ENCODE measurements at places on chromosomes 11 and 22.

DNA sequence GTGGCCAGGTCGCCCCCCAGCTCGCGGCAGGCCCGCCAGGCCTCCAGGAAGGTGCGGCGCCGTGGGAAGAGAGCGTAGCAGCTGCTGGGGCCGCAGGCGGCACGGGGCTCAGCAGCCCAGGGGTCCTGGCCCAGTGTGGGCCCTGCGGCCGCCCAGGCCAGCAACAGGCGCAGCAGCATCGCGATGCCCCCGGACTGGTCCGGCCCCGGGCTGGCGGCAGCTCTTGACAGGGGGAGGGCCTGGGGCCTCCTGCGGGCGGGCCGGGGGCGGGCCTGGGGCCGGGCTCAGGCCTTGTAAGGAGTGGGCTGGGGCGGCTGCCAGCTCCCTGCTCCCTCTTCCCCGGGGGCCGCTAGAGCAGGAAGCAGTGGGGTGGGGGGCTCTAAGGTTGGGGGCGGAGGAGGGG lies at the start of gene CD248:
Gene CD248, minus strand, starts transcription at position 196 of the 403 bp plus-strand sequence. Its CDS starts 17 bp downstream, at position 179.
- no peak for DNase-seq

- DNase-seq, result no peak
Measured at GRCh38 chr11:80365980-80366379, 925.1 kb upstream of the TENM4 start.

GRCh38 chr11:78187366-78188285 lies 800 bp downstream of the KCTD21 start:
- no peak for DNase-seq

DNA sequence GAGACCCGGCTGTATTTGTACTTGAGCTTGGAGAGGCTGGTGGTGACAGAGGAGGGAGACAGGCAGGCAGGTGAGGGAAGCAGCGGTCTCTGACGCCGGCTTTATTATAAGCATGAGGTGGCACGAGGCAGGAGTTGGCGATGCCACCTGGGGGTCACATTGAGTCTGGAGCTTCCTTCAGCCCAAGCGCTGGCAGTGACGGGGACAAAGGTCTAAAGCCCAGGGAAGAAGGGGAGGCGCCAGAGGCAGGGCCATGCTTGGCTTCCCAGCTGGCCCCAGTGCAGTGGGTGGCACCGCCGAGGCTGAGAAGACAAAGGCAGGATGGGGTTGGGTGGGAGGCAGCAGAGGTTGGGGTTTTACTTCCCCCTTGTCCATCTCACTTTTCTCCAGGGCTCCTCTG lies 4.5 kb downstream of the FXYD2 start:
- DNase-seq, result no peak

GRCh38 chr11:134478611-134479010 lies 66.6 kb upstream of the B3GAT1 start:
- DNase-seq, result no peak

DNA sequence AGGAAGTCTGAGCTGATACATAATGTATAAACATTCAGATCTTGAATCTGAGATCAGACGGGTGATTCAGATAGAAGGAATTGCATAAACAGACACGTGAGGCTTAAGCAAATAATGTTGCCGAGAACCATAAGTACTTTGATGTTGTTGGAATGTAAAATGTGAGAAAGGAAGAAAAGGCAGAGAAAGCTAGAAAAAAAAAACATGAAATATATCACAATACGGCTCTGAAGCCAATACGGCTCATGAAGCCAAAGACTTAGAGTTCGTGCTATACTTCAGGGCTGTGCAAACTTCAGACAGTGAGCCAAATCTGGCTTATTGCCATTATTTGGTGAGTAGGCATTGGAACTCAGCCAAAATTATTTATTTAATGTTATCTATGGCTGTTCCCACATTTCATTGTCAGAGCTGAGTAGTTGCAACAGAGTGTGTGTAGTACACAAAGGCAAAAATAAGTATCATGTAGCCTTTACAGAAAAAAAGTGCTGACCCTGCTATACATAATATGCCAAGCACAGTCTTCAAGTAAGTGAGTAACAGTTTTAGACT lies 673.3 kb downstream of the CNTN5 start:
- peak; percentile 34 for DNase-seq

DNA sequence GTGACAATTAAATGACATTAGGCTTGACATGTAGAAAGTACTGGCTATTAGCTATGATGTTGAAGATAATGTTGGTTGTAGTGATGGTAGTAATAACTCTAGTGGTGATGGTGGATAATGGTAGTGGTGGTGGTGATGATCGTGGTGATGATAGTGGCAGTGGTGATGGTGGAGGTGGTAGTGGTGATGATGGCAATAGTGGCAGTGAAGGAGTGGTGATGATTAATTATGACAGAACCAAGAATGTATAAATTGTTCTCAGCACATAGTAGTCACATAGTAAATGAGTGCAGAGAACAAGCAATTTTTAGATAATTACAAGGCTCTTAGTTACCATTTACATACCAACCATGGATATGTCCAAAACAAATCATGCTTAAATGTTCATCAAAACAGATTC lies 5.3 kb upstream of the CD44 start:
- no peak for DNase-seq

DNA sequence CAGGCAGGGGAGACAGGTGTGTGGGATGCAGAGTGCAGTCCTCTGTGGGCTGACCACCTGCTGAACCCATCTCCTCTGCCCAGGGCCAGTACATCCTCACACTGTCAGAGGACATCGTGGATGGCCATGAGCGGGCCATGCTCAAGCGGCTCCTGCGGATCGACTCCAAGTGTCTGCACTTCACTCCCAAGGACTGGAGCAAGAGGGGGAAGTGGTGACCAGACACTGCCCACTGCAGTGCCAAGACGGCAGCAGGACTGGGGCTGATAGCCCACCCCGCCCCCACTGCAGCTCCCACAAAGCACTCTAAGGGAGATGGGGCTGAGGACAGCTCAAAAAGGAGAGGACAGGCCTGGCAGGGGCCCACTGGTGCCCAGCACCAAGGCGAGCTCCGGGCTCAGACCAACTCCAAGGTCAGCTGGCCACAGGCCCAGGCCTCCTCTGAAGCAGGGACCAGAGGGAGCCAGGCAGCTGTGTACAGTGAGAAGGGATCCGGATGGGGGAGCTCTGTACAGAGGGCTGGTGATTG lies 1.6 kb downstream of the RNASEH2C start:
- DNase-seq, result no peak

GRCh38 chr11:106473089-106473722 lies 395.7 kb downstream of the AASDHPPT start:
- DNase-seq, result no peak

DNA sequence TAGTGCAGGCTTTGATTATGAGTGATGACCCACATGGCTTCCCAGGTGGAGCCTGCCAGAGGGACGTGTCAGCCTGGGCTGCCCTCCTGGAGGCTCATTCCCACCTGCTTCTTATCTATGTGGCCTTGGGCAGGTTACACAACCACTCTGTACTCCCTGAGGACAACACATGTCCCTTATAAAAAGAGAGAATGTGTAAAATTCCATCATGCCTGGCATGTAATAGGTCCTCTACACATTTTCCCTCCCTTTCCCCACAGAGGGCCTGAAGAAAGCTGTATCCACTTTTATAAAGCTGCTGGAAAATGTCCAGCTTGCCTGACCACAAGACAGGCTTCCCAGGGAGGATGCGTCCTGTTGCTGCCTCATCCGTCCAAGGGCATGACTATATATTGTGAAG lies 55.0 kb upstream of the VSTM5 start:
- DNase-seq, result no peak

- no peak for DNase-seq
Measured at GRCh38 chr22:47781024-47781423, 1018.6 kb downstream of the TBC1D22A start.

All from LNCaP clone FGC (cell line).